ENCODE measurements at places on chromosomes 1 and 21. TPM values are rescaled to one million over a fixed set of nuclear protein-coding genes. Genes with fewer than 3 reads are reported as not detected.

Gene LORICRIN
- total RNA-seq, result not detected

Gene SPRR4
- not detected for total RNA-seq

Gene PTGER3
- 1.4 TPM for total RNA-seq

Gene TRPM2
- total RNA-seq, result 2.9 TPM

Gene GBP5
- not detected for total RNA-seq

Gene SH2D1B
- total RNA-seq, result not detected

Gene SPRR2G
- total RNA-seq, result not detected

Gene TNFRSF25
- 18.2 TPM for total RNA-seq

Gene PTAFR
- total RNA-seq, result 1.8 TPM

Gene TCEA3
- 6.8 TPM for total RNA-seq

Gene FCRL5
- total RNA-seq, result not detected

Gene RGS1
- not detected for total RNA-seq

Gene LRRC38
- 1.6 TPM for total RNA-seq

Gene EDN2
- total RNA-seq, result not detected

GRCh38 chr1:239387304-239388158 lies 1.2 kb downstream of the CHRM3 start:
- DNase-seq, result no peak

GRCh38 chr21:34845521-34846451 lies 177.0 kb downstream of the CLIC6 start:
- peak; percentile 75 for DNase-seq

GRCh38 chr1:93328809-93329760 lies 16.6 kb upstream of the DR1 start:
- DNase-seq, result no peak

DNA sequence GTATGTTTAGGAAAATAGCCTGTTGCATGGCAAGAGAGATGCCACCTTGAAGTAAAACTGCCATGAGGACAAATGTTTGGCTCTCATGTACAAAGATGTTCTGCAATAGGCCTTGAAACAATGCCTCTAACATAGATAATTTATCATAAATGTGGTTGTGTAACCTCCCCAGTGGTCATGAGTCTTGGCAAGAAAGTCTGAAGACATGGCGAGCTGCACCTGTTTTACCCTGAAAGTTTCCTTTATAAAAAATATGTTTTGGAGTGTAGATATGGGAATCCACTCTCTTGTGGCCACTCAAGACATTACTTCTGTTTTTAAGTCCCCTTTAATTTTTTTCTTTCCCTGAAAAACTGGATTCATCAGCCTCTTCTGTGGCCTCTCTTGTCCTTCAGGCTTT lies 2217.1 kb downstream of the NCAM2 start:
- no peak for DNase-seq

- no peak for DNase-seq
Observed at GRCh38 chr1:177103005-177103852, 61.3 kb downstream of the ASTN1 start.

- no peak for DNase-seq
Observed at GRCh38 chr21:26153758-26154157, 16.8 kb downstream of the APP start.

DNA sequence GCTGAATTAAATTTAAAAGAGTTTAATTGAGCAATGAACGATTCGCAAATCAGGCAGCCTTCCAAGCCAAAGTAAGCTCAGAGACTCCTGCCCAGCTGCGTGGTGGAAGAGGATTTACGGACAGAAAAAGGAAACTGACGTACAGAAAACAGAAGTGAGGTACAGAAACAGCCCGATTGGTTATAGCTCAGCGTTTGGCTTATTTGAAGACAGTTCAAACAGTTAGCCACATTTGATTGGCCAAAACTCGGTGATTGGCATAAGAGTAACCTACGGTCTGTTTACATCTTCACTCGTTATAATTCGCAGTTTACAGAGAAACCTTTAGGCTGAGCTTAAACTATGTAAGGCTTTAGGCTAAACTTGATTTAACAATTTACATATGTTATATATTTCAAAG lies 46.9 kb downstream of the CR1L start:
- no peak for DNase-seq

GRCh38 chr1:175287849-175288248 lies 95.3 kb upstream of the KIAA0040 start:
- DNase-seq, result no peak

GRCh38 chr1:12610305-12610935 lies 7.6 kb downstream of the DHRS3 start:
- no peak for DNase-seq

- no peak for DNase-seq
Observed at GRCh38 chr1:22259551-22260282, 116.8 kb upstream of the WNT4 start.

- DNase-seq, result no peak
Observed at GRCh38 chr1:168443899-168444298, 99.9 kb downstream of the XCL2 start.

DNA sequence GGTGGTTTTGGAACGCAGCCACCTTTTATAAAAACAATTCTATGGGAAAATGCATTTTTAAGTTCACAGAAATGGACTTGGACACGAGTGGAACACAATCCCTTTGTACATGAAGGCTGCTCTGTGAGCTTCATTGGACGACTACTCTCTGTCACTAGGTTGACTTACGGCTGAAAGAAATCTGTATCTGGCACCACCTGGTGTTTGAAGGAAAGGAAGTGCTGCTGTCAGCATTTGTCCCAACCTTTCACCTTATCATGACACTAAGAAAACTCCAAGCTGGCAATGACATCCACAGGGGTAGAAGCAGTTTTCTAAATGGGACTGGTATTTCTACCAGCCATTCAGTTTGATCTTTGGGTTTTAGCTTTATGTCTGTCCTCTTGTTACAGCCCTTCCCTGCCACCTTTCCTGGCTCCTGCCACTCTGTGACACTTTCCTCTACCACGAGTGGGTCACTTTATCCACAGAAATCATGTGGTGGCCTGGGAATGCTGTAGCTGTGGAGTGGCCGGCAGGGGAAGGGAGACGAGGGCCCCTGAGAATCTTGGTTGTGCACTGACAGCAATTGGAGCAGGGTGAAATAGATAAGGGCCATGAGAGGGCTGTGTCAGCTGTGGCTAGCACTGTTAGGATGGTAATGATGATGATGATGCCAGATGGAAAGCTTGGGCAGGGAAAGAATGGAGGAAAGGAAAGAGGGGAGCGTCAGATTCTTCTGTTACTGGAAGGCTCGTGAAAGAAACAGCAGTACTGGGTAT lies 85.2 kb downstream of the TBX19 start:
- DNase-seq, result no peak

GRCh38 chr1:63713627-63714481 lies 60.0 kb upstream of the ROR1 start:
- DNase-seq, result no peak

- DNase-seq, result no peak
Observed at GRCh38 chr1:38546636-38547035, 312.9 kb downstream of the RRAGC start.

GRCh38 chr1:212186427-212187207 lies 98.6 kb upstream of the PPP2R5A start:
- no peak for DNase-seq

GRCh38 chr1:55318116-55318817 lies 103.1 kb upstream of the USP24 start:
- DNase-seq, result no peak

DNA sequence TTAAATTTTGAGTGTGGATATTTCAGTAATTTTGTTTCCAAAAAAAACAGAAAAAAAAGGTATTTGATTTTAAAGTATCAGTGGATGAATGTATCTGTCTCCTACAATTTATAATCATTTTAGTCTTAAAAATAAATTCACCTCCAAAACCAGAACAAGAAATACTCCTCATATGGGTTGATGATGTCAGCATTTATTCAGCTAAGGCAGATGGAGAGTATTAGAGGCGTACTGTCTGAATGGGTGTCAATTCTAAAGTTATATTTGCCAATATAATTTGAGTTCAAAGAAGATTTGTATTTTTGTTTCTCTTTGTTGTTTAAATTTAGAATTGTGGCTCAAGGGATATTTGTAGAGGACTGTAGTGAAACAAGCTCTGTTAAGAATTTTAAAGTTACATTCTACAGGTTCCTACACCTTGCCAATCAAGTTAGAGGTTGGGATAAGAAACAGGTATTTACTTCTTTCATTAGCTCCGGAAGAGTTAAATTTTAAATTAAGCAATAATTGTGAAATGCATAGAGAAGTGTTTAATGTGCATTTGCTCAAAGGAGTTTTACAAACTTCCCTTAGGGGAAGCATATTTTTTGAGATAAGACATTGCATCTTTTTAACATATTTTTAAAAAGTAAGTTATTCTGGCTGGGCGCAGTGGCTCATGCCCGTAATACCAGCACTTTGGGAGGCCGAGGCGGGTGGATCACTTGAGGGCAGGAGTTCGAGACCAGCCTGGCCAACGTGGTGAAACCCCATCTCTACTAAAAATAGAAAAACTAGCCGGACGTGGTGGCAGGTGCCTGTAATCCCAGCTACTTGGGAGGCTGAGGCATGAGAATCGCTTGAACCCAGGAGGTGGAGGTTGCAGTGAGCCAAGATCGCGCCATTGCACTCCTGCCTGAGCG lies 1.2 kb downstream of the PLA2G4A start:
- DNase-seq, result no peak

GRCh38 chr1:101452825-101453224 lies 216.0 kb downstream of the S1PR1 start:
- no peak for DNase-seq

GRCh38 chr1:203207751-203208150 lies 21.2 kb upstream of the CHI3L1 start:
- no peak for DNase-seq

- no peak for DNase-seq
Observed at GRCh38 chr21:41358193-41359166, 3.3 kb upstream of the MX2 start.

- no peak for DNase-seq
Observed at GRCh38 chr1:209432443-209432825, 151.1 kb upstream of the CAMK1G start.
